Body of pancreas (tissue), 4 donors: ENCODE measurements at places on chromosomes 6 and 20.

GRCh38 chr6:53615633-53616449, 49.7 kb downstream of the KLHL31 start:
- peaks cover 21% of the 10 kb centered on the region for H3K4me1 ChIP-seq
- no peaks in the 10 kb centered on the region for H3K36me3 ChIP-seq

- H3K36me3 ChIP-seq: no peaks in the 10 kb centered on the region
- no peak overlapping the region for H3K4me3 ChIP-seq
- DNase-seq: peak; percentile 86
- H3K4me1 ChIP-seq: peaks cover 55% of the 10 kb centered on the region
- H3K27ac ChIP-seq: peak overlapping the region; percentile 12
These were observed 129.5 kb upstream of the SGK1 start for GRCh38 chr6:134447423-134447822.

GRCh38 chr6:157276731-157277130, 46.6 kb downstream of the TMEM242 start:
- H3K4me1 ChIP-seq: peaks cover 13% of the 10 kb centered on the region
- no peak overlapping the region for H3K4me3 ChIP-seq
- no peaks in the 10 kb centered on the region for H3K36me3 ChIP-seq
- H3K27ac ChIP-seq: no peak overlapping the region
- no peak for DNase-seq

GRCh38 chr20:22312744-22313346, 271.5 kb downstream of the FOXA2 start:
- no peaks in the 10 kb centered on the region for H3K4me1 ChIP-seq
- H3K4me3 ChIP-seq: no peak overlapping the region
- H3K27ac ChIP-seq: no peak overlapping the region
- no peaks in the 10 kb centered on the region for H3K27me3 ChIP-seq

DNA sequence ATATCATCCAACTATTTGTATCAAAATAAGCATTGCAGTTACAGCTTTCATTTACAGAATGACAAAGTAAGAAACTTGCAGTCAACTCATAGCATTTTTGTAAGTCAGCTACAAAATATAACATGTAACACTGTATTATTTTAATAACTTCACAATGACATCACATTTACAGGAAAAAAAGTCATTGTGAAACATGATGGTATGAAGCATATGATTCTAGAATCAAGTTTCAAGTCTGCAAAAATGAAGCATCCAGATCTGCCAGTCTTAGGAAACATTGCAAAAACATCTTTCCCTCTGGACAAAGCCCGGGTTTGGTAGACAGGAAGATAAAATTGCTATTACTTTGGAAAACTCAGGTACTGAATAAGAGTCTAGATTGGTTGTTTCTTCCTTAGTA, 263.9 kb upstream of the NT5E start:
- no peak overlapping the region for H3K27ac ChIP-seq
- DNase-seq: no peak
- no peaks in the 10 kb centered on the region for H3K4me1 ChIP-seq

- no peaks in the 10 kb centered on the region for H3K27me3 ChIP-seq
- H3K36me3 ChIP-seq: no peaks in the 10 kb centered on the region
These were observed 17.5 kb downstream of the CEBPB start for GRCh38 chr20:50208085-50208491.

- H3K4me3 ChIP-seq: no peak overlapping the region
- H3K36me3 ChIP-seq: no peaks in the 10 kb centered on the region
- H3K4me1 ChIP-seq: peaks cover 7% of the 10 kb centered on the region
- H3K27ac ChIP-seq: no peak overlapping the region
These were observed 62.0 kb downstream of the IYD start for GRCh38 chr6:150430815-150431214.

DNA sequence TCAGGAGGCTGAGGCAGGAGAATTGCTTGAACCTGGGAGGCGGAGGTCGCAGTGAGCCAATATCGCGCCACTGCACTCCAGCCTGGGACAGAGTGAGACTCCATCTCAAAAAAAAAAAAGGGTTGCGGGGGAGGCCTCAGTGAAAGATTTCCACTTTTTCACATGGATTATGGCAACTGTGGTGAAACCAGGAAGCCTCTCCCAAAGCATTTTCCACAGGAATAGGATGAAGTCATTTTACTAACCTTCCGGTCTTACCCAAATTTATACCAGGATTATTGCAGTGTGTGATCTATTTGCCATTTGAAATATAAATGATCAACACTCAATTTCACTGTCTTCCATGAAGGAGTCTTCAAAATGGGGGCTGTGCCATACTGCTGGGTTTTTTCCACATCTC, 93.6 kb upstream of the FAM8A1 start:
- no peak overlapping the region for H3K27ac ChIP-seq
- no peaks in the 10 kb centered on the region for H3K27me3 ChIP-seq
- H3K4me1 ChIP-seq: no peaks in the 10 kb centered on the region
- no peak for DNase-seq
- no peak overlapping the region for H3K4me3 ChIP-seq

DNA sequence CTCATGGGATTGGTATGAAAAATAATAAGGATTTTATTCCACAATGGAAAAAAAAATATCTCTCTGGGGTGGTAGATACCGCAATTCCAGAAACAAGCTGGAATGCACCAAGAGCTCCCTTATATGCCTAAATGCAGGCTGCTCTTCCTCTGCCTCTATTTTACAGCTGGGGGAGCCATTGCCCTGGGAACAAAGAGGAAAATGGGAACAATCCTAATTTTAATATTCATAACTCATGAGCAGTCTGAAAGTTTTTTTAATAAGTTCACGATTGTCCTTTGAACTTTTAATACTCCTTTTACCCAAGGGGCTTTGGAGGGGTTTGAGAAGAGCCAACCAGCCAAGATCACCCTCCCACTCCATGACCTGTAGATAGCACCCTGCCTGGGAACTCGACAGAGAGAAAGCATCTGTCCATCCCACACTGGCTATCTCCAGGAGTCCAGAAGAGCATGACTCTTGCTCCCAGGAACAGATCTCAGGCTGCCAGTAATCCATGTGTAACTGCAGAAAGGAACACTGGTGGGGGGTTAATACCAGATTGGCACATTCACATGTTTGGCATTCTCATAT, 74.7 kb downstream of the CD83 start:
- H3K4me1 ChIP-seq: peaks cover 11% of the 10 kb centered on the region
- H3K27me3 ChIP-seq: no peaks in the 10 kb centered on the region
- no peak overlapping the region for H3K27ac ChIP-seq
- no peak for DNase-seq

DNA sequence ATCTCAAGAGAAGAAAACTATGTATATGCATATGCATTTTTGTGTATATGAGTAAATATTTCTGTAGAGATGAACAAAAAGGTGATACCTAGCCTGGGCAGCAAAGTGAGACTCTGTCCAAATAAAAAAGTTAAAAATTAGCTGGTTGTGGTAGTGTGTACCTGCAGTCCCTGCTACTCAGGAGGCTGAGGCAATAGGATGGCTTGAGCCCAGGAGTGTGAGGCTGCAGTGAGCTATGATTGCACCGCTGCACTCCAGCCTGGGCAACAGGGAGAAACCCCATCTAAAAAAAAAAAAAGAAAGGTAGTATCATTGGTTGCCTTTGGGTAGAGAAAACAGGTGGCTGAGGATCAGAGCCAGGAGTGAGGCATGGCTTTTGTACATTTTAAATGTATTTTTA, 50.9 kb downstream of the KLHL31 start:
- no peak overlapping the region for H3K27ac ChIP-seq
- no peaks in the 10 kb centered on the region for H3K27me3 ChIP-seq
- no peak overlapping the region for H3K4me3 ChIP-seq
- H3K4me1 ChIP-seq: peaks cover 21% of the 10 kb centered on the region
- H3K36me3 ChIP-seq: no peaks in the 10 kb centered on the region

DNA sequence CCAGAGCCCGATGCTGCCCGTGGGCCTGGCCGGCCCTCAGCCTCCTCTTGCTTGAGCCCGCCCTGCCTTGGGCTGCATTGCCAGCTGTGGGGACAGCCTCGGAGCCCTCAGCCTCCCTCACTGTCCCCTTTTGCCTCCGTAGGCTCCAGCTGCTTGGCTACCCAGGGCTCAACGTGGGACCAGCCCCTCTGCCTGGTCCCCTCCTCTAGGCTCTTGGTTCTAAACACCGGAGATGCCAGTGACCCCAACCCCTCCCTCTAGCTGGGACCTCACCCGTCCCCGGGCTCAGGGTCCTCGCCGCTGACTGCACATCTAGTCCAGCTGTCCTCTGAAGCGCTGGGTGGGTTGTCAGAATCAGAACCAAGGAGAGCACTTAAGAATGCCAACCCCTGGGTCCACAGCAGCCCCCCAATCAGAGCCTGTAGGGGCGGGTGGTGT, 345.2 kb downstream of the ZFAND3 start:
- peaks cover 10% of the 10 kb centered on the region for H3K4me1 ChIP-seq
- no peak overlapping the region for H3K4me3 ChIP-seq
- H3K36me3 ChIP-seq: no peaks in the 10 kb centered on the region

DNA sequence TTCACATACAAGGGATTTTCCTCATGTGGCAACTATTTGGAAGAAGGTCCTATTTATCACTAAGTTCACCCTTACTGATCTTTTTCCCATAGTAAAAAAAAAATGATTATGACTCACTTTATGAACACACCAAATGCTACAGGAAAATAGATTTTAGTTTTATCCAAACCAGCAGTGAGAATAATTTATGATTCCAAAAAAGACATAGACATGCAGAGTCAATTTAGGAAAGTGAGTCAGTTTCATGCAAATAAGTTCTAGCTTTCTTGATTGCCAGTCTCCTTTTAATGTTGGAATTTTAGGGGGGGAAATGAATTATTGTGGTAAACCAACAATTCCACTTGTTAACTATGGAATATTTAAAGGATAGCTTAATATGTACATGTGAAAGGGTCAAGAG, 64.0 kb upstream of the RNF146 start:
- no peak for DNase-seq
- no peaks in the 10 kb centered on the region for H3K27me3 ChIP-seq
- H3K36me3 ChIP-seq: no peaks in the 10 kb centered on the region
- H3K4me3 ChIP-seq: no peak overlapping the region

DNA sequence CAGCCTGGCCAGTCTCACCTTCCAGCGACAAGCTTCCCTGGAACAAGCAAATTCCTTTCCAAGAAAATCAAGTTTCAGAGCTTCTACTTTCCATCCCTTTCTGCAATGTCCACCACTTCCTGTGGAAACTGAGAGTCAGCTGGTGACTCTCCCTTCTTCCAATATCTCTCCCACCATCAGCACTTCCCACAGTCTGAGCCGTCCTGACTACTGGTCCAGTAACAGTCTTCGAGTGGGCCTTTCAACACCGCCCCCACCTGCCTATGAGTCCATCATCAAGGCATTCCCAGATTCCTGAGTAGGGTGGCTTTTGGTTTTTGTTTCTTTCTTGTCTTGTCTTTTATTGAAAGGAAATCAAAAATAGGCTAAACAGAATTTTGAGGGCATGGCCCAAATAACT, 24.3 kb downstream of the MYCT1 start:
- H3K4me1 ChIP-seq: no peaks in the 10 kb centered on the region
- no peak overlapping the region for H3K4me3 ChIP-seq
- no peaks in the 10 kb centered on the region for H3K27me3 ChIP-seq

GRCh38 chr20:51562332-51563173, 20.0 kb upstream of the NFATC2 start:
- H3K27ac ChIP-seq: peak overlapping the region; percentile 40
- peak; percentile 79 for DNase-seq
- H3K27me3 ChIP-seq: peaks cover 22% of the 10 kb centered on the region
- peaks cover 38% of the 10 kb centered on the region for H3K4me1 ChIP-seq

DNA sequence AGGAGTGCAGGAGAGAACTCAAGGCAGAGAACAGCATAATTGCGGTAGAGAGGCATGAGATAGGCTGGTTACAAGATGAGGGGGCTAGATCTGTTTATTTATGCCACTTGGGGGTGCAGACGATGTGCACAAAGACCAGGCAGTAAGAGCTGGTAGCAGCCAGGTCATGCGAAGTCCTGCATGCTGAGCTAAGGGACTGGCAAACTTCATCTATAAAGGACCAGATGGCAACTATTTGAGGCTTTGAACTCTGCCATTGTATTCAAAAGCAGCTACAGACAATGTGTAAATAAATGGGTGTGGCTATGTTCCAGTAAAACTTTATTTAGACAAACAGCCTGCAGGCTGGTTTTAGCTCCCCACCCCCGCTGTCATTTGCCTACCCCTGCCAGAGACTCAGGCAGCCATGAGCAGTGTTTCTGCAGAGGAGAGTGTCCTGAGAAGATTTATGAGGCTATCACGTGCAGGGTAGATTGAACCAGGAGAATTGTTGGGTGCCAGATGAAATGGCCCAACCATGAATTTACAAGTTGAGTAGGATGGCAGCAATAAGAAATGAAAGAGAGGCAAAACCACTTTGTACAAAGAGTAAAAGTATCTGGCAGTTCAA, 253.4 kb upstream of the MOCS1 start:
- H3K36me3 ChIP-seq: no peaks in the 10 kb centered on the region
- no peak overlapping the region for H3K27ac ChIP-seq
- H3K4me3 ChIP-seq: no peak overlapping the region
- DNase-seq: no peak
- H3K4me1 ChIP-seq: no peaks in the 10 kb centered on the region

- H3K27ac ChIP-seq: no peak overlapping the region
- H3K4me3 ChIP-seq: no peak overlapping the region
- DNase-seq: no peak
- H3K36me3 ChIP-seq: no peaks in the 10 kb centered on the region
- no peaks in the 10 kb centered on the region for H3K27me3 ChIP-seq
These were observed 417.1 kb downstream of the CDC5L start for GRCh38 chr6:44804546-44805159.

DNA sequence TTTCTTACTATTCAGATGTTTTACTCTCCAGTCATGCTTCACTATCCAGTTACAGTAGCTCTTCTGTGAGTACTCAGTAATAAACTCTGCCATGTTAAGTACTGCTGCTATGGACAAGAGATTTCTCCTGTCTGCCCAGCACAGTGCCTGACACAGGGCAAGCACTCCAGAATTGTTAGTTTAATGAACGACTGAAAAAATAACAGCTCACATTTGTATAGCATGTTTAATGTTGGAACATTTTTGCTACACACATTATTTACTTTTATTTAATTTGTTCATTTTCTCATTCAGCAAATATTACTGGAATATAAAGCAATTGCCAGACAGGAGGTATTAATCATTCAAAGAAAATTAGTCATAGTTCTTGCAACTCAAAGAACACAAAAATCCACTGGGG, 142.6 kb upstream of the HMGN3 start:
- no peaks in the 10 kb centered on the region for H3K27me3 ChIP-seq
- no peak for DNase-seq
- no peak overlapping the region for H3K27ac ChIP-seq
- peaks cover 8% of the 10 kb centered on the region for H3K4me1 ChIP-seq
- no peaks in the 10 kb centered on the region for H3K36me3 ChIP-seq

GRCh38 chr6:133499662-133500061, 258.5 kb downstream of the EYA4 start:
- DNase-seq: no peak
- H3K4me3 ChIP-seq: no peak overlapping the region
- H3K36me3 ChIP-seq: no peaks in the 10 kb centered on the region
- peaks cover 13% of the 10 kb centered on the region for H3K4me1 ChIP-seq

GRCh38 chr20:11841972-11842461, 75.7 kb upstream of the BTBD3 start:
- no peak overlapping the region for H3K4me3 ChIP-seq
- no peaks in the 10 kb centered on the region for H3K27me3 ChIP-seq
- no peaks in the 10 kb centered on the region for H3K36me3 ChIP-seq
